Activated T-helper 1 cell treated with anti-CD3 and anti-CD28 coated beads, Interleukin-2, amount 50 U/mL, for 16 hours (primary cell): ENCODE measurements at places on chromosomes 13 and 19.

- DNase-seq: no peak
Measured at GRCh38 chr19:7600721-7601120, 5.1 kb downstream of the CAMSAP3 start.

- no peak for DNase-seq
Measured at GRCh38 chr13:37106642-37107041, 1.2 kb upstream of the CSNK1A1L start.

GRCh38 chr13:73940098-73940497, 194.1 kb downstream of the KLF12 start:
- DNase-seq: no peak

DNA sequence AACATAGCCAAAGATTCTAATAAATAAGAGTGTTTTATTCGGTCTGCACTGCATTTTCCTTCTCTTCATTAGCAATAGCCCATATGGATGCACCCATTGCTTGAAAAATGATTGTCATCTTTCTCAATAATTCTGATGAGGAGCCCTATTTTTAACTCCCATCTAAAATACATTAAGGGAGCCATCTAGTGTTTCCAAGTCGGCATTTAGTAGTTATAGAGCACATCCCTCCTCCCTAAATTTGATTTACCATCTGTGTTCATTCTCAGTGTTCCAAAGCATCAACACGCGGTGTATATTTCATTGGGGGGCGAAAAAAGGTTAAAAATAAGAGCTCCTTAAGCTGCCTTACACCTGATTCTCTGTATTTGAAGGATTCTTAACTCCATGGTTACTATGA, 119.2 kb upstream of the IPO5 start:
- DNase-seq: no peak

DNA sequence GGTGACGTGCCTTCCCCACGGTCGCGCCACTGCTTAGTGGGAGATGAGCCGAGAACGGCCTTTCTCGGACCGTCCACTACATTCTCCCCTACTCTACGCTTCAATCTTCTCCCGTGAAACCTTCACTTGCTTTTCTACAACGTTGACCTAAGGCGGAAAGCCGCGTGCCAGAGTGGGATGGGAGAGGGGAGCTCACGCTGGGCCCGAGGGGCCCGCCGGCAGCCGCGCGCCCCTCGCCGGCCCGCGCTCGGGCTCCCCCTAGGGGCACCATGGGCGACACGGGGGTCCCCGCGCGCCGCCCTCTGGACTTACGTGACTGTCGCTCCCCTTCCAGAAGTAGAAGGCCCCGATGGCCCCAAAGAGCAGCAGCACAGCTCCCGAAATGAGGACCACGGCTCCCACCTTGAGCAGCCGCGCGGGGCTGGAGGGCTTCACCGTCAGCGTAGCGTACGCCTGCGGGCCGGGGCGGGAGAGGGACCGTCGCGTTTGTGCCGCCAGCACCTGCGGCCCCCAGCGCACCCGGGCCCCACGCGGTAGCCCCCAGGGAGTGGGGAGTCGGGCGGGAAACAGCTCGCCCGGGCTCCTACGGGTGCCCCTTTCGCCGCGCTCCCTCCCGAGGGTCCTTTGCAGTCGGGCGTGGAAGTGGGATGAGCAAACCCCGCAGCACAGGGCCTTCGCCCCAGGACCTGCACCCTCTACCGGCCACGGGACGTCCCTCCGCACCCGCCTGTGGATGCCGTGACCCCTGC, 727 bp downstream of the CNMD start:
- no peak for DNase-seq

GRCh38 chr13:33330483-33330882, 44.9 kb upstream of the STARD13 start:
- DNase-seq: no peak

DNA sequence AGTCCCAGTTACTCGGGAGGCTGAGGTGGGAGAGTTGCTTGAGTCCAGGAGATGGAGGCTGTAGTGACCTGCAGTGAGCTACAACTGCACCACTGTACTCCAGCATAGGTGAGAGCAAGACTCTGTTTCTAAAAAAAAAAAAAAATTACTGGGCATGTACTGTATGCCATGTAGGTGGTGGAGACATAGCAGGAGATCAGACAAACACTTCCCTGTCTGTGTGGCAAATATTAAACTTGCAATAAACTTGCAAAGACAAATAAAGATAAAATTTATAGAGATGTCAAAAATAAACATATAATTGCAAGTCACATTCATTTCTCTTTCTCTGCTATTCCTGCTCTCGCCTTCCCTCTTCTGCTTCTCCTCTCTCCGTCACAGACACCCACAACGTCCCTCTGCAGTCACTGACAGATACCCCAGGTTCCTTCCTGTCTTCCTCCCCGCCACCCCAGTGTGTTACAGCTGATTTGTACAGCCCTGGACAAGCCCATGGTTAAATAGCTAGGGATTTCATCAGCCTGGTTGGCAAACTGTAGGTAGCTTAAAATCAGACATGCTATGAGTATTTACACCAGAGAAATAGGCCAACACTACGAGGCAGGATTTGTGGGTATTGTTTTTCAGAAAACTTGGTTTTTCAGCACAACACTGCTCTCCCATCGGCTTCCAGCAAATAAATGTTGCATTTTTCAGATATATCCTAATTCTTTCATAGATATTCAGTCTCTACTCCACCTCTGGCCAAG, 1.3 kb upstream of the CD177 start:
- DNase-seq: no peak

DNA sequence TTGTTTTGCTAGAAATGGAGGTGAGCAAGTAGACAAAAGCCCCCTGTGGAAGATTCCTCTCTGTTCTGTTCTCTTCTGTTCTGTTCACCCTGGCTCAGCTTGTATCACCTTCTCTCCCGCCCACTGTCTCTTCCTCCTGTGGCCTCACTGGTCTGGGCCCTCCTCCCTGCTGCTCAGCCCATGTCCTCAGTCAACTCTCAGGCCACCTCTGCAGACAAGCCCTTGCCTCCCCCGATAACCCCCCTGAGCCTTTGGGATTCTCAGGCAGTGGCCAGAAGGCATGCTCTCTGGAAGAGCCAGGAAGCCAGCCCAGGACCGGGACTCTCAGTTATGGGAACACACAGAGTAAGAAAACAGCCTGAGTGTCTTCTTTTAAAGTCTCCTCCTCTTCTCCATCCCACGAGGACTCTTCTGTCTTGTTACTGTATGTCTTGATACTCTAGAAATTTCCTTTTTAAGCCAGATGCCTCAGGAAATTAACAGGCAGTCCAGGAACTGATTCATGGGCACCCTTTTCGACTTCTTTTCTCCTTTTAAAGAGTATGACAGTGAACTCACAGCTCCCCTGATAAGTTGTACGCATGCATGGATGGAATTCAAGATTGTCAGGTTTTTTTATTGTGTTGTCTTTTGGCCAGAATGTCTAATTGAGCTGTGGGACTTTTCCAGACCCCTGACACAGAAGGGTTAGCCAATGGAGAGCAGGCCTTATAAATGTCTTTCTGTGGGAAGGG, 33.7 kb downstream of the SHISA2 start:
- DNase-seq: no peak

- no peak for DNase-seq
Measured at GRCh38 chr13:90675129-90675528, 672.4 kb upstream of the MIR17HG start.

- no peak for DNase-seq
Measured at GRCh38 chr19:43534816-43535761, 2.1 kb downstream of the ZNF575 start.

DNA sequence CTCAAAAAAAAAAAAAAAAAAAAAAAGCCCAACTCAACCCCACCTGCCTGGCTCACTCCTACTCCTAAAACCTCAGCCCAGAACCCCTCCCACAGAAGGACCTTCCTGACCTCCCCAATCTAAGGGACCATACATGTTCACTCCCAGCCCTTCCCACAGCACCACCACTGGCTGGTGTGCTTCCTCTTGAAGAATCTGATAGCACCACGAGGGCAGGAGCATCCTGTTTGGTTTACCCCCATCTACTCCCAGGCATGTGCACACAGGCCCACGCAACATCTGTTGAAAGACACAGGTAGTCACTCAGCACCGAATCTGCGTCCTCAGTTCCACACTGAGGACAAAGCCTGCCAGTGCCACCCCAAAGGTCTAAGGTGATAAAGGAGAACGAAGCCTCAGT, 8.2 kb downstream of the LATS2 start:
- DNase-seq: no peak

DNA sequence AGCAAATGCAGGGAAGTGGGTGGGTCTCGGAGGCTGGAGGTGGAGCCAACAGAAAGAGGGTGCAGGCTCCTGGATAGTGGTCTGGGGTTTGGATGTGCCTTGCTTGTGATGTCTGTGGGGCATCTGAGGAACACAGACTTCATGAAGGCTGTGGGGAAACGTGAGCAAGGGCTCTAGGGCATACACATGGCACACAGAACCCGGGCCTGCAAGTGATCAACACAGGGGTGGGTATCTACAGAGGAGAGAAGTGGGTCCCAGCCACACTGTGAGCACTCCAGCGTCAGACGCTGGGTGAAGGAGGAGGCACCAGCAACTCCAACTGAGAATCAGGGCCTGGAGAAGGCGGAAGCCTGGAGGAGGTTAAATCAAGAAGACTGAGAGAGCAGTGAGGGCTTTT, 5.4 kb upstream of the UBE2M start:
- DNase-seq: no peak

DNA sequence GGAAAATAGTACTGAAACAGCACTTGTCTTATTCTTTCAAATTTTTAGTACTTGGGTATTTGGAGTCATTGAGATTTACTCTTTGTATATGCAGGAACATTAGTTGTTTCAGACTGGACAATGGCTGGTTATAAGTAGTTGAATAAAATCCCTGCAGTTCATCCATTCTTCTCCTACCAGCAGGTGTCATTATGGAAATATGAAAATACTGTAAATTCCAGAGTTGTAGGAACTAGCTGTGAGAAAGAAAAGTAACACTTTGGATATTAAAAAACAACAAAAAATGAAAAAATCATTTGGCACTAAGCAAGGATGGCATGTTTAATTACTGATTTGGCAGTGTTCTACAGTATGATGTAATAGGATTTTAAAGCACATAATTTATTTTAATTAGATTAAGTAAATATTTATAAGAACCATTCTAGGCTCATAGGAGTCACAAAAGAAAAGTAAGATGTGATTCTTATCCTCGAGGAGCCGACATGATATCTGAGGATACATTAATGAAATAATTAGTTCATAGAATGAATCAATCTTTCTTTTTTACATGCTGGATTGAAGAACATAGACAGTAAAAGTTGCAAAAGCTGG, 155.3 kb downstream of the KCNRG start:
- DNase-seq: no peak

GRCh38 chr13:79406597-79406908, 498 bp upstream of the RBM26 start:
- no peak for DNase-seq

GRCh38 chr19:18651733-18652132, 14.9 kb downstream of the KLHL26 start:
- no peak for DNase-seq

GRCh38 chr13:62875118-62875640, 1459.5 kb upstream of the PCDH20 start:
- no peak for DNase-seq

- DNase-seq: no peak
Measured at GRCh38 chr13:98783856-98784478, 31.5 kb upstream of the SLC15A1 start.
